ENCODE measurements at places on chromosomes 2 and 18.

DNA sequence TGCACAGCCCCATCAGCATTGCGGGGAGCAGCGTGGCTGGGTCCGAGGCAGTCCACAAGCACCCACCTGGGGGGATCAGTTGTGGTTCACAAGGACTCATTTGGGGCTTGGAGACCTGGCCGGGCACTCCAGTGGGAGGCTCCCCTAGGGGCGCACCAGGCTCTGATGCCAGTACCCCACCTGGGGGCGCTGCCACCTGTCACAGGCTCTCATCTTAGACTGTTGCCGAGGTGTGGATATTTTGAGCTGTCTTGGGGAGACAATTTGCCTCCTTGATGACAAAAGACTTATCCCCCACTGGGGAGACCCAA, 3.0 kb downstream of the ADRA2B start:
- DNase-seq = no peak

- no peak for DNase-seq
These were observed 280.1 kb upstream of the SALL3 start for GRCh38 chr18:78699499-78699898.

GRCh38 chr18:51666763-51667191, 469.3 kb upstream of the MEX3C start:
- DNase-seq = no peak

DNA sequence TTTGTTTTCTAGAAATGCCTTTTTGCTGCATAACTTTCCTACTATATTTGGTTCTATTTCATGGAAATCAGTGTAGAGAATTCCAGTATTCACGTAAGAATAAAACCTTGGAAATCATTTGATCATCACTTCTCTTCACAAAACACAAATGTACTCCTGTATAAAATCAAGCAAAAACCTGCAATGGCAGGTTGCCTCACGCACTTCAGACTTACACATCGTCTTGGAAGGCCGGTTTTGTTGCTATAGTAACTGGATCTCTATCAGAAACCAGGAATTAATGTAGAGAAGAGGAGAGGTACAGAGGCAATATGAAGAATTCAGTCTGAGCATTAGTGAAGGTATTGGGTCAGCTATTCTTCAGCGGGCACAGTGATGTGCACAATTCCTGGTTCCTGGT, 370.7 kb upstream of the CYRIA start:
- no peak for DNase-seq

DNA sequence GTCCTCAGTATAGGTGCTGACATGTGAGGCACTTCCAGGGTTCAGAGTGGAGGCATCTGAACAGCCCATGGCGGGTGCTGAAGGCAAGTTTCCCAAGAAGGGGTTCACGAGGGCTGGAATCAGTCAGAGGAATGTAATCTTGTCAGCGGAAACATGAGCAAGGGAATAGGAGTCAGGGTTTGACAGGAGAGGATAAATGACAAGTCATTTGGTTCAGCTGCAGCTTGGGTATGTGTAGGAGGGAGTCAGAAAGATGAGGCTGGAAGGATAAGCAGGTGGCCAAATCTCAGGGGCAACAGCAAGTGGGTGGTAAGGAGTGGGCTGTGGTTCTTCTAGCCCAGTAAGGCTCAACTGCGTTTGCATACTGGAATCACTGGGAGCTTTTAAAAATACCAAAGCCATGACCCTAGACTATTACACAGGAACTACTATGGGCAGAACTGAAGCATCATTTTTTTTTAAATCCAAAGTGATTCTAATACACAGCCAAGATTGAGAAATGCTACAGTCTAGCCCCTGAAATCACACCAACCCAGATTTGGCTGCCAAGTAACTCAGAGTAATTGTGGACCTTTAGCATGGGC, 41.8 kb upstream of the NAB1 start:
- DNase-seq = no peak

DNA sequence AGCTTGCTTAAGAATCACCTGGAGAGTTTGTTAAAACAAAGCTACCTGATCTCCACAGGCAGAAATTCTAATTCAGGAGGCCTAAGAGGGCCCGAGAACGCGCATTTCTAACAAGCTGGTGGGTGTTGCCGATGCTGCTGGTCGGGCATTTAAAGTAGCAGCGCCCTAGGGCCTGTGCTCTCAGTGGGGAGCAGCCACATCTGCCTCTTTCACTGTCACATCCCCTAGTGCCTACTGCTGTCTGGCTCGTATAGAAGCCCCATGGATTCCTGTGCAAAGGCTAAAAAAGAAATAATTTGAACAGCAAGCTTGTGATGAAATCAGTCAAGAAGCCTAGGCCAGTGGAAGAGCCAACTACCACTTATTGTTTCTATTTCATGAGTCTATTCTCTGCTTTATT, 126.7 kb upstream of the SMIM21 start:
- DNase-seq = no peak

DNA sequence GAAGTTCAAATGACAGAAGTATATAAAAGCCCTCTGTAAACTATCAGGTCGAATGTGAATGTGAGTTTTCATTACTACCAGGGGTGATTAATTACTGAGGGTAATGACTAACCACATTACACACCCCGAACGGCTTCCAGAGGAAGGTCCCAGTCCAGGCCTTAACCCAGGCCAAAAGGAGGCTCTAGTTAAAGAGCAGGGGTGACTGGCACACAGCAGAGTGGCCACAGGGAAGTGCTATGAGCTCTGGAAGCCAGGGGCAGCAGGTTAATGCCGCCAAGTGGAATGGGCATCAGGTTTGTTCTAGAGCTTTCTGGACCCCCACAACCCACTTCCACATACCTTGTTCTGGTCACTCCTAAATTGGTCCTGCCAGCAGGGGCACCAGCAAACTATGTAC, 87.7 kb downstream of the BCL11A start:
- DNase-seq = no peak

GRCh38 chr2:73984922-73985307, 205 bp downstream of the TET3 start:
- peak; percentile 50 for DNase-seq

DNA sequence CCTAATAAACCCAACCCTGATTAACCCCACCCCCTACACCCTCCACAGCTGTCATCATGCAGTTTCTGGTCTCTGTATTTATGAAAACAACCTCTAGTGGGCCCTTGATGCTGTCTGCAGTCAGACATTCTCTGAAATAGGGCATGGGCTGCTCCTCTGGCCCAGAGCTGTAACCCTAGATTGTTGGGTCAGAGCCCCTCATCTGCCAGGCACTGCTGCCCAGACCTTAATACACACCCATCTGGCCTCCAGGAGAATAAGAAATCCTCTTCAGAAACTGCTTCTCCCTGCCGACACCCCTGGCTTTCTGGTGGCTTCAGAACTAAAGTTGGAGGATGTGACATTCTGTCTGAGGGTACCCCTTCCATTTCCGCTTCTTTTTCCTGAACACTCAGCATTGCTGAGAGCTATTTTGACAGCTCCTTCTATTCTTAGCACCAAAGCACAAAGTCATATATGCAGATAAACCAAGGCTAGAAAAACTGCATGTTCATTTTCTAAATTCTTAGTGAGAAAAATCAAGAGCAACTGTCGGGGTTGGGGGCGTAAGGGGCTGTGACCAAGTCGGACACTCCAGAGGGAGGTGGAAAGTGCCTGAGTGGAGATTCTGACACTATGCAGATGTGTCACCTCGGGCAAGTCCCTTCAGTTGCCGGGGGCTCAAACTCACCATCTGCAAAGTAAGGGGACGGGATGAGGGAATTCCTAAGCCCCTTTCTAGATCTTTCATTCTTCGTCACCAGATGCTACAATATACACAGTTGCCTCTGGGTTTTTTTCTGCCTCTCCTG, 28.7 kb downstream of the SRSF7 start:
- no peak for DNase-seq

- DNase-seq = no peak
These were observed 295.4 kb upstream of the PIK3C3 start for GRCh38 chr18:41659438-41660130.

DNA sequence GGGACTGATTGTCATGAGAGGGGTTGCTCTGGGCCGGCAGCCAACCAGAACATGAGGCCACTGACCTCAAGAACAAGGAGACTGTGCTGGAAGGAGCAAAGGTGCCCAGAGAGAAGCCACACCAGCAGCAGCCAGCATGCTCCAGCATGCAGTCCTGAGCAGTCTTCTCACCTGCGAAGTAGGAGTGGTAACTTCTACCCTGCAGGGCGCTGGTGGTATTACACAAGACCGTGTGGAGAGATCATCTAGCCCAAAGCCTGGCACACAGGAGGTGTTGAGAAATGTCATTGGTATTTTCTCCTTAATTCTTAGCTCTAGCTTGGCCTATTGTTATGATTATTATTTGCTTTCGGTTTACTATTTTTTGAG, 132.7 kb downstream of the TSN start:
- no peak for DNase-seq

- DNase-seq = no peak
These were observed 161.0 kb upstream of the ZFP36L2 start for GRCh38 chr2:43387092-43388062.

GRCh38 chr2:43074592-43075053, 151.8 kb downstream of the ZFP36L2 start:
- no peak for DNase-seq

GRCh38 chr2:232541195-232541960, 1.9 kb downstream of the CHRNG start:
- no peak for DNase-seq

- DNase-seq = no peak
These were observed 1469.7 kb upstream of the PIK3C3 start for GRCh38 chr18:40485318-40485717.

- DNase-seq = no peak
These were observed 318.7 kb upstream of the NCKAP5 start for GRCh38 chr2:133886735-133887675.

GRCh38 chr18:34870555-34871310, 160.6 kb downstream of the DTNA start:
- DNase-seq = no peak

DNA sequence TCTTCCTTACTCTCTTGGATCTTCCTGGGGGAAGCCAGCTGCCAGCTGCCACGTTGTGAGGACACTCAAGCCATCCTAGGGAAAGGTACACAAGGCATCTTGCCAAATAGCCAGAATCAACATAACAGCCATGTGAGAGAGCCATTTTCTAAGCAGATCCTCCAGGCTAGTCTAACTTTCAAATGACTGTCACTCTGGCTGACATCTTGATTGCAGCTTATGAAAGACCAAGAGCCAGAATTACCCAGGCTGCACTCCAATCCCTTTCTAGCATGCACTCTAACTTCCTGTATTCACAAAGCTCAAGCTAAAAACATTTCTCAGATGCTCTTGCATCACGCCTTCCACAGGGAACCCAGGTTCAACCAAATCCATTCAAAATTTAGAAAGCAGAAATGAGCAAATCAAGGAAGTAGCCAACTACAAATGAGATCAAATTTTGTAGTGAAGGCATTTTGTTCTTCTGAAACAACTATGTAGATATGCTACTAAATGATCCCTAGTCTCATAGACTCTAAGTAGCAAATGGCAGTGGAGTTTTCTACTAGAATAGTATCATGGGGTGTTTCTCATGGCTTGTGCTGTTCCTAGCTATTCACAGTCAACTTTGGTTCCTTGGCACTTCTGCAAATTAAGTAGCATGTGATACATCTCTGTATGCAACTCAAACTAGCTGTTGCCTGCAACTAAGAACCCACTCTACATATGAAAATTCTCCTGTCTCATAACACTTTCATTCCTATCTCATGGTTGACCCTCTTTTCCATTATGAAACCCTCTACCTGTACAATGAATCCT, 281.9 kb downstream of the ZEB2 start:
- DNase-seq = no peak

DNA sequence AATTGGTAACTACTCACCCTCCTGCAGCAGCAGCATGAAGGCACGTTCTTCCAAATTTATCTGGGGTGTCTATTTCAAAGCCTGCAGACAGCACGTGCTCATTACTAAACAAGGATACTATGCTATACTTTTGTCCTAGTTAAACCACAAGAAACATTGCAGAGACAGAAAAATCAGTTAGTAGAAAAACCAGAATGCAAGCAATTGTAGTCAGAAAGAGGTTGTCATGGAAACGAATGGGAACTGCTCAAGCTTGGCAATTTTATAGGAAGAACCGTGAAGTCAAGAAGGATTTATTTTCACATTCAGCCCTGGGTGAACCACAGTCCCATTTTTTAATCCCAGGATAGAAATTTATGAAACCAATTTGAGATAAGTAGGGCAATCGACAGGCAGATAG, 162.2 kb upstream of the PGAP1 start:
- no peak for DNase-seq

DNA sequence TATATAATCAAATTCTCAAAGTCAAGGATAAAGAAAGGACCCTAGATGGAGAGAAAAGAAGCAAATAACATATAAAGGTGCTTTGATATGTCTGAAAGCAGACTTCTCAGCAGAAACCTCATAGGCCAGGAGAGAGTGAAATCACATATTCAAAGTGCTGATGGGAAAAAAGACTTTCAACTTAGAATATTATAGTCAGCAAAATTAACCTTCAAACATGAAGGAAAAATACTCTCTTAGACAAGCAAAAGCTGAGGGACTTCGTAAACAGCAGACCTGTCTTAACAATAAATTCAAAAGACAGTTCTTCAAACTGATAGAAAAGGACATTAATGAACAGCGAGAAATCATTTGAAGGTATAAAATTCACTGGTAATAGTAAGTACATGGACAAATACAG, 107.2 kb upstream of the KCNH7 start:
- no peak for DNase-seq

DNA sequence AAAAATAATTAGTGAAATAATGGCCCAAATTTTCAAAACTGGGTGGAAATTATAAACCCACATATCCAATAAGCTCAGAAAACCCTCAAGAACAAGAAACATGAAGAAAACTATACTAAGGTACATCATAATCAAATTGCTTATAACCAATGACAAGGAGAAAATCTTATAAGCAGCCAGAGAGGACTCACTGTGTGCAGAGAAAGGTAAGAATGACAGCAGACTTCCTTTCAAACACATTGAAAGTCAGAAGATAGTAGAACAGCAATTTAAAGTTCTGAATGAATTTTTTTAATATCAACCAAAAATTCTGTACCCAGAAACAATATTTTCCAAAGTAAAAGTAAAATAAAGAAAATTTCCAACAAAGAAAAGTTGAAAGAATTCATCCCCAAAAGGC, 197.7 kb upstream of the RAB12 start:
- DNase-seq = no peak

GRCh38 chr2:230924470-230925341, at the start of gene GPR55:
Gene GPR55 (minus strand): TSS chr2:230925242. CDS start chr2:230910962, 14,280 bp downstream.
- DNase-seq = no peak

DNA sequence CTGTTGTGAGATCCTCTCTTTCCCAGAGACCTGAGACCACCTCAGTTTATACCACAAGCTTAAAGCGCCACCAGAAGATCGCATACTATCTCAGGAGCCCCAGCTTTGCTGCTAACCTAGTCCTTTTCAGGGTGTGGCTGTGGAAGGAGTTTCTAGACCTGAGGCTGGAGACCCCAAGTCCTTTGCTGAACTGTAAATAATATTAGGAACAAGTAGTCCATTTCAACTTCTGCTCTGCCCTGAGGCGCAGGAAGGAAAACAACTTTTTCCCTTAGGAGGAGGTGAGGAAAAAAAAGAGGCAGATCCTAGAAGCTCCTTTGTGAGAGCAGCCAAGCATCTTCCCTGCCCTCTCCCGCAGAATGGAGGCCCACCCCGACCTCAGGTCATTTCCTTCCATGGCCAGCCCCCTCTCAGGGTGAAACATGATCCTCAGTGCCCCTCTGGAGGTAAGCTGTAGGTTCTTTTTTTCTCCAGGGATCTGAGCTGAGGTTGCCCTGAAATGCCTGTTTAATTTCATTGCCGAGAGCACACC, 122.8 kb upstream of the LGALSL start:
- no peak for DNase-seq

- no peak for DNase-seq
These were observed 219.4 kb downstream of the TWIST2 start for GRCh38 chr2:239067196-239067865.

- no peak for DNase-seq
These were observed 25.5 kb upstream of the CEP68 start for GRCh38 chr2:65030476-65031332.
